ENCODE measurements at places on chromosomes 3 and 15.

- DNase-seq = peak; percentile 92
Observed at GRCh38 chr3:23865595-23866396, 51.0 kb downstream of the NKIRAS1 start.

DNA sequence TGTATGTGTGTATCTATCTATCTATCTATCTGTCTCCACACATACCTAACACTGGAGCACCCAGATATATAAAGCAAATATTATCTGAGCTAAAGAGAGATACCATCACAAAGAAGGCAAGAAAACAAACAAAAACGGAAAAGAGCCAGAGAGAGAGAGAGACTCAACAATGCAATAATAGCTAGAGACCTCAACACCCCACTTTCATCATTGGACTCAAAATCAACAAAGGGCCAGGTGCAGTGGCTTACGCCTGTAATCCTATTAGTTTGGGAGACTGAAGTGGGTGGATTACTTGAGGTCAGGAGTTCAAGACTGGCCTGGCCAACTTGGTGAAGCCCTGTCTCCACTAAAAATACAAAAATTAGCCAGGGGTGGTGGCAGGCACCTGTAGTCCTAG lies 23.4 kb downstream of the NCBP2 start:
- DNase-seq = no peak

DNA sequence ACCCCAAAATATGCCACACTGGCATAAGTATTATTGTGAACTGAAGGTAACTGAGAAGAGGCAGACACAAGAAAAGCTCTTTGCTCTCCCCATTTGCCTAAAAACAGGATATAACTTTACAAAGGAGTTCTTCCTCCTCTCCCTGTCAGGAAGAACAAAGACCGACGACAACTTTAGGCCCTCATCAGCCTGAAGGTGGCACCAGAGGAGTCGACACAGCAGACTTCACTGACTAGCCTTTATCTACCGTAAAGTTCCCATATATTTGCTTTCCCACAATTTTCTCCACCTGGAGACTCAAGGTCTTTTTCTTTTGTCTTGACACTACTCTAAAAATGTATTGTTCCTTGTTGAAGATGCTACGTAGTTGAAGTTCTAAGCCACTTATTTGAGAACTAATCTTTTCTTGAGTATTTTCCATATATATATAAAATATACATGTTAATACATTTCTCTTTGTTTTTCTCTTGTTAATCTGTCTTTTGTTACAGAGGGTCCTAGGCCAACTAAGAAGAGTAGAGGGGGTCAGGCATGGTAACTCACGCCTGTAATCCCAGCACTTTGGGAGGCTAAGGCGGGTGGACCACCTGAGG lies 16.2 kb upstream of the XIRP1 start:
- DNase-seq = peak; percentile 60

- peak; percentile 74 for DNase-seq
Observed at GRCh38 chr15:101489599-101490407, at the start of gene PCSK6. Gene PCSK6, minus strand, starts transcription at chr15:101489707. Its CDS starts 37 bp downstream, at chr15:101489670.

DNA sequence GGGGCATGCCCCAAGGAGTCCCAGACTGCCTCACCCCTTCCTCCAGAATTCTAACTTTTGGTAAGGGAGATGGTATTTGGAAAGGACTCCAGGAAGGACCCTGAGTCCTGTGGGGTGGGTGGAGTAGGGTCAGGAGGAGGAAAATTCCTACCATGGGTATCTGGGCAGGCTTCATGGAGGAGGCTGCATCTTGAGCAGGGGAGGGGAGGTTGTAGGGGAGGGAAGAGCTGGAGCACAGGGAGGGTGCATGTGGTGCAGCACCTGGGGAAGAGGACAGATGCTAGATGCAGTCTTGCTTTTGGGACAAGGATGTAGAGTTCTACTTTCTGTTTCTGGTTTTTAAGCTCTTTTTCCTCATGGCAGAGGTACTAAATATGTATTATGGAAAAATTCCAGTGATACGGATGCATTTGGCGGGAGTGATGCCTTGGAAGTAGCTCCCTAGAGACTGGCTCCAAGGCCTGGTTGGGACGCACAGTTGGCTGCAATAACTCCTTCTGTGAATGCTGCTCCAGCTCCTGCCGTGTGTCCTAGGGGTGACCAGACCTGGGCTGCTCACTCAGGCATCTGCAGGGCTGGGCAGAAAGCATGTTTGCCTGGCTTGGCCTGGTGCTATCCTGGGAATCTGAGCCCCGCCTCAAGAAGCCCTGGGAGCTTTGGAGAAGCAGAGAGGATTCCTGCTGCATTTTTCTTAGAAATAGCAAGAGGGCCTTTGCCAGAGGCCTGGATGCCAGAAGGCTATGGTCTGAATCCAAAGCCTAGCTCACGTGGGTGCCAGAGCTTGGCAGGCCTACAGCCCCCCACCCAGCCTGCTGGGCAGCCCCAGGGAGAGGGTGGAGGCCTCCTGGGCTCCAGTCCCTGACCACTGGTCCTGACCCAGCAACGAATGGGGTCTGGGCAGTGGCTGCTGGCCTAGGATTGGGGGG lies 10.1 kb downstream of the SEMA3F start:
- DNase-seq = no peak

DNA sequence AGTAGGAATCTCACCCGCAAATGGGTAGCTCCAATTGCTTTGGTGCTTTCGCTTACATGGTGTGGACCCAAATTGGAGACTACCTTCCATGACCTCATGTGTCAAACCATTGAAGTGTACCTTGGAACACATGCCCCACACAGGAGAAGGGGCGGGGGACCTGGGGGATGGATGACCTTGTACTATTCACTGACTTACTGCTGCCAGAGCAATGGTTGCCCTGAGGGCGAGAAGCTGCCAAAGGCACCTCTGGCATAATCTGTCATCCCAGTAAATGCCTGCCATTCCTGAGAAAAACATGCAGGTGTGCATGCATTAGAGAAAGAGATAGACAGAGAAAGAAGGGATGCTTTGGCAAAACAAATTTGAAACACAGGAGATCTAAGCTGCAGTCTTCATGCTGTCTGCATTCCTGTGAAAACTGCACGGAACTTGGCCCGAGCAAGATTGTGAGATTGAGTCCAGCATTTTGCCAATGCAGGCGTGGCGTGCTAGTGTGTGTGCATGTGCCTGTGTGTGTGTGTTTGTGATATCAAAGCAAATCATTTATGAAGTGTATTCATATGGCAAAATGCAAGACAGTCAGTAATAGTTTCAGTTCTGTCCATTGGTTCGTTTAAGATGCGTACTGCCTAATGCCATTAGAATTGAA lies 219.5 kb upstream of the MDFIC2 start:
- no peak for DNase-seq

DNA sequence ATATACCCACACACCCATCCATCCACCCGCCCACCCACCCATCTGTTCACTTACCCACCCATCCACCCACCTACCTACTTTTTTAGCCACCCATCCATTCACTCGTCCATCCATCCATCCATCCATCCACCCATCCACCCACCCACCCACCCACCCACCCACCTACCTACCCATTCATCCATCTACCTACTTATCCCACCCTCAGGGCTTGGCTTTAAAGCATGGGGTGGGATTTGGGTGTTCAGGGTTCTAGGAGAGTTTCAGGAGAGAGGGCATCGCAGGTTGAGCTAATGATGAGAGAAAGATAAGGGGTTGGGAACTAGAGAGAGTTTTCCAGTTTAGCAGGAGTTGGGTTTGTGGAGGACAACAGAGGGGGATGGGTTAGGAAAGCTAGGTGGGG lies 9.7 kb downstream of the FBLN2 start:
- no peak for DNase-seq

DNA sequence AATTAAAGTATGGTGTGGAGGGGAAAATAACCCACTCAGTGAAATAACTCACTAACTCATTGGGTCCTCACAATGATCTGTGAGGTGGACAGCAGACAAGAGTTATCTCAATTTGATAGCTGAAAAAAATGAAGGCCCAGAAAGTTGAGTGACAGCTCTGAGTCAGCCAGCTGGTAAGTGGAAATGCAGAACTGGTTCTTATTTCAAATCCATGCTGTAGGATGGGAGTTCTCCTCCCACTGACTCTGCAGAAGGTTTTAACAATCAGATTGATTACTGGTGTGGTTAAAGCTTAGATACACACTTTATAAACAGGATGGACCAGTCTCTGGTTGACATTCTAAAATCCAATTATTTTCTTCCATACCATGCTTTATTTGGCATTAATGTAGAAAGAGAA lies 87.0 kb upstream of the LMOD3 start:
- DNase-seq = no peak

DNA sequence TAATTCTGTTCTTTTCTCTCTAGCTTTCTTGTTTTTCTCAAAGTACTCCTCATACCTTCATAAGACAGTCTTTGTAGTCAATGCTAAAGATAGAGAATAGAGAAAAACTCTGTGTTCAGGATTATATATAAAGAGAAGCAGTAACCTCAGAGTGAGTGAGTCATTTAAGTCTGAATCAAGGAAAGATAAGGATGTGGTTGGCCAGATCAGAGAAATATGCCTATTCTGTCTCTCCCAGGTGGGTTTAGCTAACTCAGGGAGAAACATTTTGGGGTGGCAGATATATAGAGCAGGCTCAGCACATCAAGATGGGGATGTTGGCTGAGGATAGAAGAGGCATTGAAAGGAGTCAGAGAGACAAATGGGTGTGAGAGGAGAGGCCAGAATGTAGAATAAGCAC lies 31.4 kb downstream of the GTF2E1 start:
- DNase-seq = no peak

DNA sequence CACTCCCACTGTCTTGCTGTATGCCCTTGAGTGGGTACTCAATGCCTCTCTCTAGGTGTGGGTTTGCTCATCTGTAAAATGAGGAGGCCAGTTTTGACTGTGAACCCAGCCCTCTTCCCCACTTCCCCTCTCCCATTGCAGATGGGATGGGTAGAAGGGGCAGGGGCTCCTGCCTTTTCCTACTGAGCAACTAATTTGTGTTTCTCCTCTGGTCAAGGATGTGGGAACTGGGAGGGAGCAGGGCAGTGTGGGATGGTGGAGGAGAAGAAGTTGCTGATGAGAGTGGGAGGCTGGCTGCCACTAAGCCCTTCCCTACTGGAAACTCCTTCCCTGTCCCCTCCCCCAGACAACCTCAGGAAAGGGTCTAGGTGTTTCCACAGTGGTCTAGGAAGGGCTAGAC lies 20.1 kb upstream of the ANKDD1A start:
- no peak for DNase-seq

- no peak for DNase-seq
Observed at GRCh38 chr3:57980416-57980815, 27.8 kb upstream of the FLNB start.

DNA sequence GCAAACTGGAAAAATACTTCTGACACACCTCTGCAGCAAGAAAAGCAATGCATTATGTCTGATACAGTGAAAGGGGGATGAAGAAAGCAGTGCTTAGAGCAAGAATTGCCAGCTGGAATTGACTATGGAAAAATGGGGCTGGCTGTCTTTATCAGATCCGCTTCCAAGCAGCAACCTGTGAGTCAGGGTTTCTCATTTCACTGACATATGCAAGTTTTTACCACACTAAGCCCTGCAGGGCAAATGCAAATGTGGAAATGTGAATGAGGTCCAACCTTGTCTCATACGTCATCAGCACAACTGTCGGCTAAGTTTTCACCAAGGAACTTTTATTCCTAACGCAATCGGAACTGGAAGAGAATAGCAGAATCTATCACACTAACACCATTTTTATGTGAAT lies 172.5 kb upstream of the GADL1 start:
- DNase-seq = no peak

DNA sequence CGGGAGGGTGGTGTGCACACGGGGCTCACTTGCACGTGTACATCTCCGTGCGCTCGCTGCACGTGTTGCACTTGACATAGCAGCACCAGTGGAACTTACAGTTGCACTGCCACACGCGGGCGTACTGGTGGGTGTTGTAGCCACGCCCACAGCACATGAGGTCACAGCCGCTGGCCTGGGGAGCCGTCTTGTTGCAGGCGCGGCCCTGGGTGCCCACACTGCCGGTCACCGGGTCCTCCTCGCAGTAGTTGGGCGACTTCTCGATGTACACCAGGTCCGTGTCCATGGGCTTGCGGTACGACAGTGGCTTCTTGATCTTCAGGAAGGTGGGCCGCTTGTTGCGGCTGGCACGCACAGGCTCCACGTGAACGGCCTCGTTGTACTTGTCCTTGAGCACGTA lies 61.0 kb downstream of the WNT7A start:
- DNase-seq = no peak

GRCh38 chr15:29925227-29926082 lies 103.2 kb upstream of the TJP1 start:
- DNase-seq = peak; percentile 62

Data from HuH-7 (cell line).